ENCODE measurements at places on chromosomes 7 and 10.
A peak's percentile ranks its signal among the peaks of the same experiment; 100 is the strongest.

- DNase-seq, result no peak
These were observed 990 bp downstream of the ZNF467 start for GRCh38 chr7:149772241-149772955.

GRCh38 chr10:76336213-76336963, 905.0 kb downstream of the LRMDA start:
- no peak for DNase-seq

DNA sequence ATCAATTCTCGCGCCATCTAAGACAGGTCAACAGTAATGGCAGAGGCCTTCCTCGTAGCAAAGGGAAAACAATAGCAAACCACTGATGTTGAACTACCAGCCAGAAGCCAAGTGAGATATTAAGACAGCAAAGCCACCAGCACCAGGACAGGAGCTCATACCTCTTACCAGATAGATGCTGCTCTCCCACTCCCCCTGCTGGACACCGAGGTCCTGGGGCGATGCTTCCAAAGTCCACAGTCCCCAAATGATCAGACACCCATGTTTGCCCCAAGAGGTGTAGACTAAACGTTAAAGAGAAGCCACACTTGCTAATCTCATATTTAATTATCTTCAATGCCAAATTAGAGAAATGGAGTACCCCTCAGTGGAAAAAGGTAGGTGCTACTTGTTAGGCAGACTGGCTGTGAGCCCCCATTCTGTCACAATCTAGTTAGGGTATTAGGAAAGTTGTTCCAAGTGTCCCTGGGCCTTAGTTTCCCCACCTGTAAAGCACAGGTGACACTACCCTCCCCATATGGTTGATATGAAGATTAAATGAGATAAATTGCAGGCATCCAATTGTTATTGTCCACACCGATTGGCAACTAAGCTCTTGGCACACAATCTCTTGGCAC, 39.9 kb downstream of the TOMM7 start:
- DNase-seq, result peak; percentile 71

DNA sequence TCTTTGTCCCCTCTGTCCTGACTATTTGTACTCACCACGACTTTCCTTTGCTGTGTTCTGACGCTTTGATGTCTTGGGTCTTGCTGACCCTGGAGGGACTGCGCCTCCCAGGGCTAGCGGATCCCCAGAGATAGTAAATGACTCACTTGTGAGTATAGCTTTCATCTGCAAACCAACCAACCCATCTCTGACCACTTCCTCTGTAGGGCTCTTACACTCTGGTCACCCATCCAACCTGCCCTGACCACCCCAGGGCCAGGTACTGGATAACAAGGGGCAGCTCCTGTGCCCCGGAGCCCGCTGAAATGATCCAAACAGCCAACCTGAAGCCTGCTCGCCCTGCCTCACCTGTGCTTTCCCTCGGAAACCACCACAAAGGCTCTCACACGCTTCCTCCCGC, 125.2 kb upstream of the CARD11 start:
- DNase-seq, result no peak

- no peak for DNase-seq
These were observed 94.1 kb upstream of the ZNF800 start for GRCh38 chr7:127486654-127487053.

DNA sequence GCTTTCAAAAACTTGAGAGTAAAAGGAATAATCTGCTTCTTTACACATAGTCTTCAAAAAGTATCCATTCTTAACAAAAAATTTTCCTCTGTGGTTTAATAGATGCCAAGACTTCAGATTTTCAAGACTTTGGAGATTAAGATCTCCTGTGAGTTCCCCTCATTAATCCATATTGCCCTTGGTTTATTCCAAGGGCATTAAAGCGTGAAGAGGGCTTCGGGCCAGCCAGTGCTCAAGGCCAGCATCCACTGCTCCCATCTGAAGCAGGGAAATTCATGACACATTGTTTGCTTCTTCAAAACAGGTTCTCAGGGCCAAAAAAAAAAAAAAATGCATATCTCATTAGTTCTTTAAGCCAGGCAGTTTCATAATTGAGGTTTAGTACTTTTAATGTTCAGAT, 137.3 kb upstream of the RHOBTB1 start:
- DNase-seq, result no peak
